ENCODE measurements at places on chromosomes 6 and 20.

GRCh38 chr6:137872581-137873115, 5.6 kb downstream of the TNFAIP3 start:
- DNase-seq = no peak

DNA sequence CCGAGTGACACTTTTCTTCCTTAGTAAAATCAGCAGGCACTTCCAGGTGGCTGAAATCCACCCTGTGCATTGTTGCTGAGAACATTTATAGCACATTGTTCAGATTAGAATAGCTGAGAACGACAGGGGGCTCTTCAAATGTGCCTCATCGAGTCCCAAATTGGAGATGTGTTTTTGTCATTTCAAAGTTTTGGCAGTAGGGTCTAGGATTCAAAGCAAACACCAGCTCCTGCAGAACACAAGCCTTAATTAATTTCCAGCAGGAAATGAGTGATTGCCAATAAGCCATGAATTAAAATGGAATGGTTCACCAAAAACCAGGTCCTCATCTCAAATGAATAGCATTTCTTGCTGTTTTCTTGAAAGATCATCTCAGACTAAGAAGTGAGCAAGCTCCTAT, 171.6 kb downstream of the PLCB1 start:
- DNase-seq = no peak

DNA sequence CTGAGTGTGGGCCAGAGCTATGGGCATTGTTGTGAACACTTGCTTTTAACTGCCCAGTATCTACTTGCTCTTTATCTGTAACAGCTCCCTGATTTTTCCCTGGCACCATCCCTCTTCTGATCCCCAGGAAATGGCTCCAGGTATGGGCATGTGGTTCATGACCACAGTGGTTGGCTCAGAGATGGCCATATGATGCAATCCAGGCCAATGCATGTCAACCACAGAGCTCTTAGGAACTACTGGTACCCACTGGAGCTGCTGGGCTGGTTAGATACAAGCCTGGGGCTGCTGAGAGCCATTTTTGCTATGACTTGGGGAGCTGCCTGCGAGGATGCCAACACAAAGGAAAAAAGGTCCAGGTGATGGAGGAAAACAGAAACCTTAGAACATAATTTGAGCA, 55.6 kb downstream of the KCNB1 start:
- no peak for DNase-seq

DNA sequence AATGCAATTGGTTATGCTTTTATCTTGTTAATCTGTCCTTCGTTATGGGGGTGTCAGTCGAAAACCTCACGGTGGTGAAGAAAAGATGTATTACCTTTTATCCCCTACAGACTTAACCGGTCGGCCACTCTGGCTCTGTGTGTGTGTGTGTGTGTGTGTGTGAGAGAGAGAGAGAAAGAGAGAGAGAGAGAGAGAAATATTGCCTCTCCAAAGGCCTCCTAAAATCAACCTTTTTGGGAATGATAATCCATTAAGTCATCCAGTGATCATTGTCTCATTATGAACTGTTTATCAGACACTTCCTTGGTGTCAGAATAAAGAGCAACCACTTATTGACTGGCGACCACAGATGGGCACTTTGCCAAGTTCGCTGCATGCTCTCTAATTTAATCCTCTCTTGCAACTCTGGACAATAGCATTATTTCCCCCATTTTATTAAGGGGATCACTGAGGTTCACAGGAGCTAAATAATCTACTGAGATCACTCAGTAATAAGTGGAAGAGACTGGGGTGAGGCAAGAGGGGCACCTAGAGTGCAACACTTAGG, 30.7 kb downstream of the SLC35D3 start:
- DNase-seq = no peak

DNA sequence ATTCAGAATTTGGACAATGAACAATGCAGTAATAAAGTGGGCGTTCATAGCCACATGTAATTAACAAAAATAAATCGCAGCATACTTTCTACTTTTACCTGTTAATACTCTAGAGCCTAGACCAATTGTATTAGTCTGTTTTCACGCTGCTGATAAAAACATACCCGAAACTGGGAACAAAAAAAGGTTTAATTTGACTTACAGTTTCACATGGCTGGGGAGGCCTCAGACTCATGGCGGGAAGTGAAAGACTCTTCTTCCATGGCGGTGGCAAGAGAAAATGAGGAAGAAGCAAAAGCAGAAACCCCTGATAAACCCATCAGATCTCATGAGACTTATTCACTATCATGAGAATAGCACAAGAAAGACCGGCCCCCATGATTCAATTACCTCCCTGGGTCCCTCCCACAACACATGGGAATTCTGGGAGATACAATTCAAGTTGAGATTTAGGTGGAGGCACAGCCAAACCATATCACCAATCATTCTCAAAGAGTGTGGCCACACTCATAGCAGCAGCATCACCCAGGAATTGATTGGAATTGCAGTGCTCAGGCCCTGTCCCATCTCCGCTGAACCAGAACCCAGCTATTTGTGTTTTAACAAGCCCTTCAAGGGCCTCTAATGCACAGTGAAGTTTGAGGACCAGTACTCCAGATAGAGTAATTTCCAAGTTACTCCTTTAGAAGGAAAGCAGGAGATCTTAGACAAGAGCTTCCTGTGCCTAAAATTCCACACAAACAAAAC, 650.0 kb downstream of the KIF16B start:
- DNase-seq = no peak

DNA sequence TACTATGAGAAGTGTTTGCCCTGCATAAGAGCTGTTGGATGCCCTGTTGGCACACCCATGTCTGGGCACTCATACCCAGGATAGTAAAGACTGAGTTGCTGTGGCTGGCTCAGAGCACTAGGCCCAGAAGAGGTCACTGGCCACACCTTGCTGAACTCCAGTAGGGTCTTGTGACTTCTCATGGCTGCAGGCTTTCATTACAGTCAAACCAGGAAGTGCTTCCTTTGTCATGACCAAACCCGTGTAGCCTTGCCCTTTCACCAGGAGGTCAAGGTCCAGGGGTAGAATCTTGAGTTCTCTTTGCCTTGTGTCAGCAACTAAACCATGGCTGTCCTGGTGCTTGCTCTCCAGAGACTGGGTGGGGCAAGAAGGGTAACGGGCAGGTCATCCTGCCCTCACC, 49.5 kb downstream of the CD164 start:
- no peak for DNase-seq

GRCh38 chr6:143963158-143963919, 44.7 kb downstream of the PLAGL1 start:
- DNase-seq = no peak

DNA sequence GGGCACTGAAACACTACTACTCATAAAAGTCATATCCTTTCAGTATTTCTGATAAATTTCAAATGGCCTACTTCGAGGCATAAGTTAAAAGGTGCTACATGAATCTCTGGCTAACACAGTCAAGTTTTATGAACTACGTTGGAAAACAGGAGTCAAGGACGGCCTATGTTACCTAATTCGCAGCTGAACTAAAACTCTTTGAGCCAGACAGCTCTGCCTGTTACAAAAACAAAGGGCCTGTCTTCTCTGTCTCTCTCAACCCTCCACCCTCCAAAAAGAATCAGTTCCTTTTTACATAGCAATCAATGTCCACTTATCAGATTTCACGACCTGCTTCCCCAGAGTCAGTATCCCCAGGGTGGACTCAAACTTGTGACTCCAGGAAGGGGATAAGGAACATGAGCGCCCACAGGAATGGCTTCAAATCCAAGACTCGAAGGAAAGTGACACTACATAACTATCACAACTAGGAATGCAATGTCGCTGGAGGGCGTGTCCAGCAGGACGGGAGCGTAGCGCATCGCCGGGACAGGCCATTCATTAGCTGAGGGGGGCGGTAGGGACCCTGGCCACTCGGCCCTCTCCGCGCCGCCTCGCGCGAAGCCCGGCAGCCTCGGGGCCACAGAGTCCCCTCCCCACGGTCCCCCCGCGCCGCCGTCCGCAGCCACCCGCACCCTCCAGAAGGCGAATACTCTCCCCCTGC, 591 bp downstream of the IBTK start:
- peak; percentile 80 for DNase-seq

- no peak for DNase-seq
Measured at GRCh38 chr20:22585786-22586493, 1.6 kb upstream of the FOXA2 start.

GRCh38 chr6:11785774-11786579, 7.4 kb upstream of the ADTRP start:
- DNase-seq = no peak

GRCh38 chr20:40575851-40576250, 113.2 kb downstream of the MAFB start:
- no peak for DNase-seq

DNA sequence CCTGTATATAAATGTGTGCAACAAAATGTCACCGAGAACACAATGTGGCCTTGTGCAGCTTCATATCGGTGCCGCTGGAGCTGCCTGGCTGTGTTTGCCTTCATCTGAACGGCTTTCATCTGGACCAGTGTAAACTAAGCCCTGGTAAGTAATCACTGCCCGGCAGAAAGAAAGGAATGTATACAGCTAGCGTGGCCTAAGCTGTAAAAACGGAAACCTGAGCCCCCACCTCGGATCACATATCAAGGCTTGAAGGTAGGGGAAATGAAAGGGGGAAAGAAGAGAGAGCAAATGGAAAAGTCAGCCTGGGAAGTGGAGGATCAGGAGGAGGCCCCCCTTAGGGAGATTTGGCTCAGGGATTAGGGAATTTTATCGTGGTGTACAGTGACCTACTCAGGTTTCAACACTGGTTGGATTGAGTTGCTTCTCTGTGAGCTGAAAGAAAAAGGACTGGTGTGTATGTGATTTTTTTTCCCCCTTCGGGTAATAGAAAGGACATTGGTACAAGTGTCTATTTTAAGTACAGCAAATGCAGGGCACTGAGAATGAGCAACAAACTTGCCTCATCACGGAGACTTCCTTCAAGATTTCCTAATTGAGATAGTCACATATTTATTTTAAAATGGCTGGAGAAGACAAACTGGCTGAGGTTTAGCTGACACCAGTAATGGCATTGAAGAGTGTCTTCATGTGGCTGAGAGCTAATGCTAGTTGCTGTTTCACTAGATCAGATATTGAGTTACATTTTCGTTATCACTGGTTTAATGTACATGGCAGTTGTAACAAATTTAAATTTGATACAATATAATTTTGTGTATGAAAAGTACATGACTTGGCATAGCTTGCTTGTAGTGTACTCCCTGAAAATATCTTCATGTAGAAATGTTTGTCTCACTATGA, 3.5 kb downstream of the SOBP start:
- DNase-seq = no peak

DNA sequence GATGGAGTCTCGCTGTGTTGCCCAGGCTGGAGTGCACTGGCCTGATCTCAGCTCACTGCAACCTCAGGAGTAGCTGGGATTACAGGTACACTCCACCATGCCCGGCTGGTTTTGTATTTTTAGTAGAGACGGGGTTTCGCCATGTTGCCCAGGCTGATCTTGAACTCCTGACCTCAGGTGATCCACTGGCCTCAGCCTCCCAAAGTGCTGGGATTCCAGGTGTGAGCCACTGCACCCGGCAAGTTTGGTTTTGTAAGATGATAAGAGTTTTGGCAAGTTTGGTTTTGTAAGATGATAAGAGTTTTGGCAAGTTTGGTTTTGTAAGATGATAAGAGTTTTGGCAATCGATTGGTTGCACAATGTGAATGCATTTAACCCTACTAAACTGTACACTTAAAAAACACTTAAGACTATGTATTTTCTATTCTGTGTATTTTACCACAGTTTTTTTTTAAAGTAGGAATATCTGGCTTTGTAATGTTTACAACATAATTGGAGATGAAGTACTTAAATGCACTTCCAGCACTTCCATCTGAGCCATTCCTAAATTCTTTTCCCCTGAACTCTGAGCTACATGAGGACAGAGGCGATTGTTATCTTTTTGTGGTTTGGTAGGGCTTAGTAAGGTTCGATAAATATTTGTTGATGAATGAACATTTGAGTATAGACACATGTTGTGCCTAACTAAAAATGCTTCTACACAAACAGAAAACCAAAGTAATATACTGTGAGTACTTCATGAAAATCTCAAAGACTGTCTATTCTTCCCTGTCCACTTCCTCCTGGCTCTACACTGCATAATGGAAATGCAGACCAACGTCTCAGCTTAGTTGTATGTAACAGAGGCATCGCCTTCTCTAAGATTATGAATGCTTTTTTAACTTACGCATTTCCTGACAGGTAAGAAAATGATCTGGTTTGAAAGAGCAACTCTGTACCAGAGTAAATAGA, 18.8 kb downstream of the SAMHD1 start:
- DNase-seq = no peak

DNA sequence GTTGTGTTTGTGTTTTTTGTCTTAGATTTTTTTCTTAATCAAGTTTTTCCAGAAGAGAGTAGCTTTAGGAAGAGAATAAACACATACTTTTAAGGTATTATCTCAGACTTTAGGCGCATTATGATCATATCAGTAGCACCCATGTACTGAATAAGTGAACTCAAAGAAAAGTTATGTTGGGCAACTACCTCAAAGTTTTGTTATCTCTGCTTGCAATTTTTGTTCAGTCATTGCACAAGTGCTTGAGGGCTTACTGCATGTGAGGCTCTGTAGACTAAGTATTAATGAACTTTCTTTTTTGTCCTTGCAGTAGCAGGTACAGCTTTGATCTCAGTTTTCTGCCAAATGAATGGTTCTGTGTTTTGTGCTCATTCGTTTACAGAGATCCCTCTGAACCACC, 189.0 kb downstream of the SLC16A10 start:
- DNase-seq = no peak

DNA sequence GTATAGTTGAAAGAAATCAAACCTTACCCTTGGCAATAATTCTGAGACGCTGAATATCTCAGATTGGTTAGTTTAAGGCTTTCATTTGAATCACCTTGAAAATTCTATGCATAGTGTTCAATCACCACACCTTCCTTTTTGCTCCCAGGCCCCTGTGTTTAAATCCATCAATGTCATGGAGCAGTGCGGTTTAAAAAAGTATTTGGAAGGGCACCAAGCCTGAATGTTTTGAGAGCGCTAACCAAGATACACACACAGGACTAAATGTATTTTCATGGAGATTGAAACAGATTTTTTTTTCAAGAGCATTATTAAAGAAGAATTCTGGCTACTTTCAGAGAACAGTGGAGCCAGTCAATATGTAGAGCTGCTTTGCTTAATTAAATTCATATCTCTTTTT, 195.7 kb downstream of the CENPW start:
- no peak for DNase-seq

DNA sequence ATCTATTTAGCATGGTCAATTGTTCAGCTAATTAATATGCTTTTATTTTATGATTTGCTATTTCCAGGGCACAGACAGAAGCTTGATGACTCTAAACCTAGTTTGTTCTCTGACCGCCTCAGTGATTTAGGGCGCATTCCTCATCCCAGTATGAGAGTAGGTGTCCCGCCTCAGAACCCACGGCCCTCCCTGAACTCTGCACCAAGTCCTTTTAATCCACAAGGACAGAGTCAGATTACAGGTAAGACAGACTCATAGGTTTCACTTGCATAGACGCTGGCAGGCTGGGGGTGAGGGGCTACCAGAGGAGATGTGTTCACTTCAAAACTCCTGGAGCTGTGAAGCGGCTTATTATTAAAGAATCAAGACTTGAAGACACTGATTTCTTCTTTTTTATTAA, 114.1 kb upstream of the SUPT3H start:
- no peak for DNase-seq

- DNase-seq = peak; percentile 5
Measured at GRCh38 chr6:89970609-89971337, 76.5 kb downstream of the GJA10 start.

Data from nucleus accumbens (tissue), 56 donors.